ENCODE measurements at places on chromosomes 11 and 22. TPM values are rescaled to one million over a fixed set of nuclear protein-coding genes. Genes with fewer than 3 reads are reported as not detected.

GRCh38 chr11:57015679-57016078, 27.0 kb downstream of the OR5AK2 start:
- H3K27ac ChIP-seq: no peak overlapping the region
- no peaks in the 10 kb centered on the region for H3K36me3 ChIP-seq
- H3K4me1 ChIP-seq: no peaks in the 10 kb centered on the region
- no peak for DNase-seq
- H3K27me3 ChIP-seq: no peaks in the 10 kb centered on the region

DNA sequence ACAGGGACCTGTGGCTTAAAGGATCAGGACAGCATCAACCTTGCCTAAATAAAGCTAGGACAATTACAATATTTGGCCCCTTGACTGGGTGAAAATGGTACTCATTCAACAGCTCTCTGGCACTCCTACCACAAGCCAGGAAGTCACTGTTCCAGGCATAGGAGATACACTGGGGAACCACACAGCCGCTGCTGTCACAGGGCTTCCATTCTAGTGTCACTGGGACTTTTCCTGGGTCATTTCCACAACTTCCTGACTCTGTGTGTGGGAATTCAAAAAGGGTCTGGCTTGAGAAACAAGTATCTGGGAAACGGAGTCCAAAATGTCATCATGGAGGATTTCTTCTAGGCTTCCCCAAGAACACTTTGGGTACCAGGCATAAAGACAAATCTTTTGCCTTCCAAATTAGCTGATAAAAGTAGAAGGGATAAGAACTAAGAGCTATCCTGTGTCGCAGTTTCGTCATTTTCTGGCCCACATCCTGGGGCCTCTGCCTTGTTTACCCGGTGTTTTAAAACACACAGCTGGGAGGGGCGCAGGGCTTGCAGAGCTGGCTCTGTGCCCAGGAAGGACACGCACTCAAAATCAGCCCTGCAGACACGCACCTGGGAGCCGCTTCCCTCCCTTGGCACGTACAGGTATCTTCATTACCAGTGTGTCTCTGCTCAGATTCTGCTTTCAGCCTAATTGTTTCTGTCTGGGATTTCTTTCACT, 38.0 kb downstream of the TMEM45B start:
- H3K27me3 ChIP-seq: no peaks in the 10 kb centered on the region
- H3K4me3 ChIP-seq: no peak overlapping the region
- H3K27ac ChIP-seq: no peak overlapping the region

- H3K36me3 ChIP-seq: no peaks in the 10 kb centered on the region
- no peak overlapping the region for H3K4me3 ChIP-seq
- no peak for DNase-seq
- H3K27ac ChIP-seq: no peak overlapping the region
- H3K27me3 ChIP-seq: no peaks in the 10 kb centered on the region
Measured at GRCh38 chr11:94271885-94272372, 32.5 kb upstream of the IZUMO1R start.

DNA sequence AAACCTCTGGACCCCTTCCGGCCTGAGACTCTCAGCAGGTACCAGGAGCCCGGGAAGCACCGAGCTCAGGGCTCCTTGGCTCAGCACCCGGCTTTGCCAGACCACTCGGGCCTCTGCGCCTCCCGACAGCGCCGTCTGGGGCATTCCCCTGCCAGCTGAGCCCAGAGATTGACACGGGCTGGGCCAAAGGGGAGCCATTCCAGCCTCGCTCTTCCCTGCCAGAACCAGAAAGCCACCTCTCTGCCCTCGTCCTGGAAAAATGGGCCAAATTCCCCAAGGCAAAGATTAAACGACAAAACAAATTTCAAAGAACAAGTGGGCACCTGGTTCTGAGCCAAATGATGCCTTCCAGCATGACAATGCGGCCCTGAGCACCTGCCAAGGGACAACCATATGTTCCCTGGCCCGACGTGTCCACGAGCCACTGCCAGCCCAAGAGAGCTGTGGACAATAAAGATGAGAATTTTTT, 59.3 kb downstream of the CELSR1 start:
- H3K27ac ChIP-seq: no peak overlapping the region
- H3K36me3 ChIP-seq: no peaks in the 10 kb centered on the region
- no peaks in the 10 kb centered on the region for H3K4me1 ChIP-seq
- no peak for DNase-seq

GRCh38 chr11:125910226-125910849, 6.0 kb downstream of the DDX25 start:
- H3K27ac ChIP-seq: no peak overlapping the region
- DNase-seq: no peak
- no peaks in the 10 kb centered on the region for H3K4me1 ChIP-seq
- peaks cover 8% of the 10 kb centered on the region for H3K27me3 ChIP-seq
- H3K36me3 ChIP-seq: no peaks in the 10 kb centered on the region
- no peak overlapping the region for H3K4me3 ChIP-seq

DNA sequence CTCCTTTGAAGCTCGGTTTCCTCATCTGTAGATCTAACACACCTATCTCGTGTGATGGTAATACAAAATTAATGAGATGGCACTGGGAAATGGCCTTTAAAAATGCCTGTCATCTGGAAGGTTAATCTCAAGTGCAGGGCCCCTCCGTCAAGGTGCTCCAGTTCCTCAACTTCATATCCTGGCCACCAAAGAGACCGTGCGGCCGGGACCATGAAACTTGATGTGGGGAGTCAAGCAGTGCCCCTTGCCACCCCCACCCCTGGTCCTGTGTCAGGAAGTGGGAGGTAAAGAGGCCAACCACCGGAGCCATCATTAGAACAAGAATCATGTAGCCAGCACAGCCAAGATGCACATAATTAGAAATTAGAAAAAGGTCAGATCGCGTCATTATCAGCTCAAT, 108.2 kb downstream of the FEZ1 start:
- H3K4me3 ChIP-seq: no peak overlapping the region
- no peaks in the 10 kb centered on the region for H3K36me3 ChIP-seq
- H3K27ac ChIP-seq: no peak overlapping the region
- DNase-seq: no peak

DNA sequence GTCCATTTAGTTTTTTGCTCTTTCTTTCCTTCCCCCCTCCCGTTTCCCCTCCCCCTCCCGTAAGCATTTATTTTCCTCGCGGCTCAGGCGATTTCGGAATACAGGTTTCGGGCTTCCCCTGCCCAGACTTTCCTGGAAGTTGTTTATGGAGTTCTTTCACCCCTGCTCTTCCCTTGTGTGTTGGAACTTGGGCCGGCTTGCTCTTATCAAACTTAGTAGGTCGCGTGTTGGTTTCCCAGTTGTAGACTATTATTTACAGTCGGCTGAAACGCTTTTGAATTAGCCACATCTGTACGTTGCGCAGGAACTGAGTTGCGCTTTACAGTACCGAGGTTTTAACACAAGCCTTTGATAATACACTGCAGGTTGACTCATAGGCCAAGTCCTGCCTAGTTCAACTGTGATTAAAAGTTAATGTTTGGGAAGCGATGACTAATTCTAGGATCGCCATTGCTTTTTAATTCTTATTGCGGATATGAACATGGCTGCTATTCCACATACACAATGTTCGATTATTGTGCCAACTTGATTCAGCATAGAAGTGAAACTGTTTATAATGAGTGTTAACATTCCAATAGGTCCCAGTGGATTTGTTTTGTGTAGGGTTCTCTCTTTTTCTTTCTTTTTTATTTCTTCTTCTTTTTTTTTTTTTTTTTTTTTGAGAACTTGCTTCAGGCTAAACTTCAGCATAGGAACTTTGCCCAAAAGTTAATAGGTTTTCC, 1.7 kb downstream of the YAP1 start:
- peak overlapping the region; percentile 54 for H3K4me3 ChIP-seq
- DNase-seq: peak; percentile 88
- H3K27me3 ChIP-seq: no peaks in the 10 kb centered on the region
- peaks cover 6% of the 10 kb centered on the region for H3K4me1 ChIP-seq

GRCh38 chr11:93432247-93432646, 101.7 kb downstream of the DEUP1 start:
- H3K27me3 ChIP-seq: no peaks in the 10 kb centered on the region
- H3K4me1 ChIP-seq: no peaks in the 10 kb centered on the region
- no peak for DNase-seq
- H3K27ac ChIP-seq: no peak overlapping the region

GRCh38 chr11:74636630-74637184, 44.3 kb downstream of the POLD3 start:
- DNase-seq: no peak
- peaks cover 29% of the 10 kb centered on the region for H3K36me3 ChIP-seq
- no peak overlapping the region for H3K27ac ChIP-seq
- no peaks in the 10 kb centered on the region for H3K4me1 ChIP-seq
- no peak overlapping the region for H3K4me3 ChIP-seq

The LMNTD2 gene
- total RNA-seq: 9.7 TPM

The MRGPRX4 gene
- total RNA-seq: not detected

The SYT9 gene
- total RNA-seq: 0.12 TPM

The SH3BP1 gene
- 14.8 TPM for total RNA-seq

The GNB1L gene
- 4.5 TPM for total RNA-seq

The OR8D1 gene
- total RNA-seq: not detected

The KCNK7 gene
- total RNA-seq: 0.46 TPM

Measured in lung (tissue), 17 donors.